ENCODE measurements at places on chromosomes 12 and 14.

DNA sequence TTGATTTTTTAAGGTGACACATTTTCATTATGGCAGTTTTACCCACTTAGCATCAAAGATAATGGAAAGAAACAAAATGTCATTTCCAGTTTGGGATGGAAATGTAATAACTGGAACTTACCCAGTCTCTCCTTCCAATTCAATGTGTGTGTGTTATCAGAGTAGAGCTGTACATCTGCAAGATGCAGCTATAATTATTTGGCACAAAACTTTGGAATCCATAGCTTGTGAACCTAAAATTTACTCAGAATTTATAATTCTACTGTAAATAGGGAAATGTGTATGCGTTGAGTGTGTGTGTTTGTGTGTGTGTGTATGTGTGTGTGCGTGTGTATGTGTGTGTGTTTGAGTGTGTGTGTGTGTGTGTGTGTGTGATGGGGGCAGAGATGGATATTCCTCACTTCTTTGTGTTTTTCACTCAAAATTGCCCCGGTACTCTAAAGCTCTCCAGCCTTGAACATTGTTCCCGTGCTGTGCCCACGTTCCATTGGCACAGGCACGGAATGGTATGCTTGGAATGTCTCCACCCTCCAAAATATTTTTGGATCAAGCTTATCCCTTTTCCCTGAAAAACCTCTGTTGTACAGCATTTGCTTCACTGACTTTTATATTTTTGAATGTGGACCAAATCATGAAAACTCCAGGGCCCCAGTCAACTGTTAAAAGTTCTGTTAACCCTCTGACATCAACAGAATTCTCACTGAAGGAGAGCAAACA is 150.2 kb upstream of the BMP4 start:
- DNase-seq, result peak; percentile 68

DNA sequence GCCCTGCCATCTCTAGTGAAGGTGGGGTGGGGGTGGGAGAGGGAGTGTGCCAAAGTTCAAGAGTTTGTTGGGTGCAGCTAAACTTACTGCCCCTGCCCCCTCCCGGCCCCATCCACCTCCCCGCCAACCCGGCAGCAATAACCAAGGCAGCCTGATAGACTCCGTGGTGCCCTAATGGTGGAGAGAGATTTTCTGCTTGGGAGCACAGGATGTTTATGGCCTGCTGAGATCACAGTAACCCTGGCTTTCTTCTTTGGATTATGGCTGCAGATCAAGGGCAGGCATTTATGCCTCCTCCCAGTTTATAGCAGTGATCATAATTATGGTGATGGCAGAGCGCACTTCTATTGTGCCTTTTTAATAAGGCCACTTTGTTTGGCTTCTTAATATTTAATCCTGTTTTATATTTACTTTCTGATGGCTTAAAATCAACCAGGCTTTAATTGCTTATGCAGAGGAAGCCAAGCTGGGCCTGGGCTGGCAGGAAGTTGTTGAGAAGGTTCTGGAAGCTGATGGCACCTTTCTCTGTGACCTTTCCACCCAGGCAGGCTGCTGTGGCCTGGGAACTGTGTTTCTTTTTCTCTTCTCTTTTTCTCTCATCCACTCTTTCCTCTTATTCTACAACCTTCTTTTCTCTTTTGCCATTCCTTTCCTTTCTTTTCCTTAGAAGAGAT is 256.8 kb upstream of the FKBP4 start:
- no peak for DNase-seq

- DNase-seq, result no peak
Measured at GRCh38 chr12:132379576-132379975, 50.2 kb upstream of the GALNT9 start.

GRCh38 chr14:77980475-77981321 is 180.8 kb downstream of the ADCK1 start:
- no peak for DNase-seq

DNA sequence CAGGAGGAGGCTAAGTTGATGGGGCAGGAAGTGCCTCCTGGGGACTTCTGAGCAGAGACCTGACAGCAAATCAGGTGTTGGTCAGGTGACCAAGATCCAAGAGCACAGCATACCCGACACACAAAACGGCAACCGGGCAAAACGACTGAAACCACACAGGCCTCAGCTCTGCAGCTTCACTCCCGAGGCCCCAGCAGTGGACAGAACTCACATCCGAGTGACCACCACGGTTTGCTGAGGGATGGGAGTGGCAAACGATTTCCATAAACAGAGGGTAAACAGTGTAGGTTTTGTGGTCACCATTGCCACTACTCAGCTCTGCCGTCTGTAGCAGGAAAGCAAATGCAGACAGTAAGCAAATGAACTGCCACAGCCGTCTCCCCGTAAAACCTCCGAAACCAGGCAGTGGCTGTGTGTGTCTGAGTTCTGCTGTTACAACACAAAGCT is 14.4 kb downstream of the CHFR start:
- DNase-seq, result no peak

DNA sequence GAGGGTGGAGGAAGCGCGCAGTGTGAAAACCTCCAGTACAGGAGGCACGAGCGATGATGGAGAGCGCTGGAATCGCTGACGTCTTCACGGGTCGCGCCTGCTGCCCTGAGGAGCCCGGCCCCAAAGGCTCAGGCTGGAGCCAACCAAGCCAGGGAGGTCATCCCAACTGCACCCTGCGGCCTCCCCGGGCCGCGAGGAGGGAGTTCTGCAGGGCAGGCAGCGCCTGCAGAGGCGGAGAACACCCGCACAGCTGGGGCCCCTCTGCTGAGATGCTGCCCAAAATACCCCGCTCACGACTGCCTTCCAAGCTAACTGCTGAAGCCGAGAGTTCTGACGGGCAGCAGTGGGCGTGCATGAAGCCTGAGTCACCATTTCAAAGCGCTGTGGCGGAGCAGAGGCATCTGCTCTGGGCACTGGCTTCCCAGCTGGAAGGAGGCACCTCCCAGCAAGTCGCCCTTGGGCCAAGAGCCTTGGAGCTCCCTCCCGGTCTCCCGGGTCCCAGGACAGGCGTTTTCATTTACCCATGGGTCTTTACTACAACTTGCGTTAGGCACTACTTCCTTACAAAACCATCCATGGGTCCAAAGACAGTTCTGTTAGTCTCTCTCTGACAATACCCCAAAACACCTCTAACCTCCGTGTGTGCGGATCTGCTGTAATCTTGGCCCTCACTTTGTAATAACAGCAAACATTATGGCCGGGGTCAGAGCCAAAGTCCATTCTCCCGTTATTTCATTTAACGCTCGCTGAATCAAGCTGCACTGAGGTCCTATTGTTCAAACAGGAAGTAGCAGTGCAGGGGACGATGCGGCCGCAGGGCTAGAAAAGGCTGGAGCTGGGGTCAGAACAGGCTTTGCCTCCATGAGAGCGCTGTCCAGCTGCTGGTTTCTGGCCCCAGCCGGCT is 60.1 kb upstream of the RIMBP2 start:
- DNase-seq, result no peak

GRCh38 chr12:8698132-8698851 is 501 bp downstream of the RIMKLB start:
- DNase-seq, result peak; percentile 29

DNA sequence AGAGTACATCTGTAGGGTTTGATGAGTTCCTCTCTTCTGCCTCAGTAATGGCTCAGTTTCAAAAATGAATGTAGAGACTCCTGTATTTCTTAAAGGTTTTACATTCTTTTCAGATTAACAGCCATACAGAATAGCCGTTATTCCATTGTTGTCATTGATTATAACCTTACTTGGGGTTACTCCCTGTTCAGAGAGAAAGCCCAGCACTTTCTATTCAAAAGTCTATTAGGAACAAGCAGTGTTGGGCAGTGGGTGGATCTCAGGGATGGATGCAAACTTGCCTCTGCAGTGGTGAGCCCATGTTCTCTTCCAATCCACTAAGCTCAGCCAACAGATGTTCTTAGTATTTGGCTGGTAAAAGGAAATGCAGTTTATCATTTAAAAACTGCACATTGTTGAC is 342.6 kb upstream of the E2F7 start:
- peak; percentile 16 for DNase-seq

- DNase-seq, result no peak
Measured at GRCh38 chr14:88352698-88353097, 29.6 kb upstream of the KCNK10 start.

GRCh38 chr12:58388261-58388660 is 446.9 kb downstream of the ATP23 start:
- DNase-seq, result no peak

GRCh38 chr12:71449373-71450070 is 9.9 kb downstream of the LGR5 start:
- DNase-seq, result no peak

GRCh38 chr14:49479432-49479831 is 106.7 kb downstream of the RPS29 start:
- no peak for DNase-seq

GRCh38 chr14:100035700-100036099 is 29.5 kb upstream of the EVL start:
- no peak for DNase-seq

DNA sequence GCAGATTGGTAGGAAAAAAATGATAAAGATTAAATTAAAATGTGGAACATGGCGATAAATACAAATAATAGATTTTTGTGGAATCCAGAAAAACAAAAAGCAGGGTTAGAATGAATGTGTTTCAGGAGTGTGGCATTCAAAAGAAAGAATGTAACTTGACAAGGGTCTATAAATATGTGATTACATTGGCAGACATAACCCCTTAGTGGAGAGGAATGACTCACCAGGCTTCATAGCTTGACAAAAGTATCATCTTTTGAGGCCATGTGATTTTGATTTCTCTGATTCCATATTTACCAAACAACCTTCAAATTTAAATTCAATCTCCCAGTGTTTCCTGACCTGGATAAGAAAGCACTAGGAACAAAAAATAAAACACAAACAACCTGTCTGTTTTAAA is 24.4 kb upstream of the MGST1 start:
- no peak for DNase-seq

- no peak for DNase-seq
Measured at GRCh38 chr12:64678835-64679234, 68.5 kb downstream of the RASSF3 start.

DNA sequence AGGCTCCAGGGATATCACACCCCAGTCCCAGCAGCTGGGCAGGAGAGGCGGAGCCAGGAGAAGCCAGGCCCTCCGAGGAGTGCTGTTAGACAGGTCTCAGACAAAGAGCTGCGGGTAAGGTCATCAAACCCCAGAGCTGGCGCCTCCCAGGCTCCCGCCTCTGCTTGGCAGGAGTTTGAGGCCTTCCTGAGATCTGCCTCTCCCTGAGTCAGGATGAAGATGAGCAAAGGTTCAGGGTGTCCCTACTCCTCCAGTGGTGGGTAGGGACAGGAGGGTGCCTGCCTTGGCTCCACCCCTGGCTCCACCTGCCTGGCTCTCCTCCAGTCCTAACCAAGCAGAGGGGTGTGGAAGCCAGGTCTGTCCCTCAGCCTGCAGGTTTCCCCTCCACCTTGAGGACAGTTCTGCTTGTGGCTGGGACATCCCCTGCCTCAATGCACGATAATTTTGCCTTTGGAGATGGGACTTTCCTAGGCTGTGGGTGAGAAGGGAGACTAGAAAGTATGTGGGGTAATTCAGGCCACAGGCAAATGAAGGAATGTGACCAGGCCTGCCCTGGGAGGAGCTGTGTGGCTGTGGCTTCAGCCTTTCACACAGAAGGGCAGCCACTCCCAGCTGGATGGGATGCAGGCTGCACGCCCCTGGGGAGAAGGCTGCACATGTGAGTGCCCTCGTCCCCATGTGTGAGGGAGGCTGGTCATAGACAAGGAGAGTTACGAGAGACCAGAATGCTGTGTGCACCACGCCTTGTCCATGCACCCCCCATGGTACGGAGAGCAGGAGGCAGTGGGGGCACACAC is 2.2 kb downstream of the PLEKHG6 start:
- DNase-seq, result no peak

DNA sequence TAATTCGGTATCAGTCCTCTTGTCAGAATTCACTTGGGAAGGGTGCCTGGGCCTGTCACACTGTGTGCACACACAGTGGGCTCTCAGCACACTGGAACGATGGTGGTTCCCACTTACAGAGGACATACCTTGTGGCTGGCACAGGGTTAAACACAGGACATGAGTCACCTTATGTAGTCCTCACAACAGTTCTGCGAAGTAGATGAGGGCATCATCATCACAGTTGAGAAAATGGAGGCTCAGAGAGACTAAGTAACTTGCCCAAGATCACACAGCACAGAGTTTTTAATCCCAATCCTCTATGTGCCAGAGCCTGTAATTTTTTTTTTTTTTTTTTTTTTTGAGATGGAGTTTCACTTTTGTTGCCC is 90.7 kb downstream of the NINJ2 start:
- DNase-seq, result no peak

DNA sequence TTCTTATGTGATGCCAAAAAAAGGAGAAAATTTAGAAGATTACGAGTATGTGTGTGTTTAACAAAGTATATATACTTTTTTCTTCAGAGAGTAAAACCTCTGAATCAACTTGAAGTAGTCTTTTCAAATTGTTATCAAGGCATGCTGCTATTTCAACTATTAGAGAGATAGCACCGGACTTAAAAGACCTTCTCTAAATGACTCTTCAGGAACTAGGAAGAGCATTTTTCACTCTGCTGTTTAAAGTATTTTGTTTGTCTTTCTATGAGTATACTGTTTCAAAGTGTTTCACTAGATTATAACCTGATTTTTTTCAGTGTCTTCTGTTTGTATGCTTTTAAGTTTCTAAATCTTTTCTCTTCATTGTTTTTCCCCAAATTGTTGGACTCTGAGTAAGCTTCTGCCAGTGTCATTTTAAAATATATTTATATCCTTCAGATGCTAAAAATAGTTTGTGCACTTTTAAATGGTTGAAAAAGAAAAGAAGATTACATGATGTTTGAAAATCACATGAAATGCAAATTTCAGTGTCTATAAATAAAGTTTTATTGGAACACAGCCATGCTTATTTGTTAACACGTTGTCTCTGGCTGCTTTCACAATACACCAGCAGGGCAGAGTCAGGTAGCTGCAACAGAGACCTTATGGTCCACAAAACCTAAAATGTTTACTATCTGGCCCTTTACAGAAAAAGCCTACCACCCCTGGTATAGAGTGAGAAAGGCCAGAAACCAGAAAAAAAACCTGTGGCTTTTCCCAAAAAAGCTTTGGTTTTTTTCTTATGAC is 21.3 kb downstream of the CRADD start:
- no peak for DNase-seq

GRCh38 chr14:70714055-70714550 is 72.4 kb downstream of the TTC9 start:
- peak; percentile 68 for DNase-seq

GRCh38 chr12:3219233-3219632 is 142.1 kb downstream of the TSPAN9 start:
- DNase-seq, result peak; percentile 16

GRCh38 chr14:25053585-25053984 is 3.6 kb upstream of the STXBP6 start:
- DNase-seq, result no peak

DNA sequence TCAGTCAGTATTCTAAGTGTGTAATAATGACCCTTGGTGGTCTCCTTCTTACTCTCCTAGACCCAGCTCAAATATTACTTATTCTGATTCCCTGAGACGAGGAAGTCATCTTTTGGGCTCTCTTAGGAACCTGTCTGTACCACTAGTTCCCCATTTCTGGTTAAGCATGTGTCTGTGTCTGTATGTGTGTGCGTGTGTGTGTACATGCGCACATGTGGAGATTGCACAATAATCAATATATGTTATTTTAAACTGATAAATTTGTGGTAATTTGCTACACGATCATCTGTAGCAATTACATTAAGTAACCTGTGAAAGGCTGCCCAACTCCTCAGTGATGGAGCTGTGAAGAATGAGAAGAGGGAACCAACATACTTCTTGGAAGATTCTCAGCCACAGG is 132.2 kb downstream of the ASCL4 start:
- DNase-seq, result no peak

GRCh38 chr12:6038160-6038559 is 86.3 kb downstream of the VWF start:
- no peak for DNase-seq

GRCh38 chr14:52776816-52777215 is 14.6 kb downstream of the GNPNAT1 start:
- no peak for DNase-seq

- DNase-seq, result no peak
Measured at GRCh38 chr12:97425802-97426491, 36.7 kb upstream of the RMST start.
